ENCODE measurements at places on chromosomes 16 and 17.

DNA sequence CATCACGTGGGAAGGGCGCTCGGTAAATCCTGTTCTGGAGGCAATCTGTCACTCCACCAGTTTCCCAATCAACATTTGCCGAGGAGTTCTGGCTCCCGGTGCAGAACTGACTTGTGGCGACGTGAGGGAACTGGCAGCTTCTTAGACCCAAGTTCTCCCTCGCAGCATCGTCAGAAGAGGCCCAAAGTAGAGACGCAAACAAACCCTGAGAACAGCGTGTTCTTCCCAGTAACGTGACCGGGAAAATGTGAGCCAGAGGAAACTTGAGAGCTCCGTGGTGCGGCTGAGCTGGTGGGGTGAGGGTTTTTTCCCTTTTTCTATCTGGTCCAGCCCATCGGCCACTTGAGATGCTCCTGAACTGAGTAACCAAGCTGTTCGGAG is 158.9 kb upstream of the CACNG5 start:
- DNase-seq = no peak

GRCh38 chr16:48608871-48609651 is 919 bp downstream of the N4BP1 start:
- no peak for DNase-seq

GRCh38 chr16:48613061-48613957 is 3.3 kb upstream of the N4BP1 start:
- DNase-seq = no peak

DNA sequence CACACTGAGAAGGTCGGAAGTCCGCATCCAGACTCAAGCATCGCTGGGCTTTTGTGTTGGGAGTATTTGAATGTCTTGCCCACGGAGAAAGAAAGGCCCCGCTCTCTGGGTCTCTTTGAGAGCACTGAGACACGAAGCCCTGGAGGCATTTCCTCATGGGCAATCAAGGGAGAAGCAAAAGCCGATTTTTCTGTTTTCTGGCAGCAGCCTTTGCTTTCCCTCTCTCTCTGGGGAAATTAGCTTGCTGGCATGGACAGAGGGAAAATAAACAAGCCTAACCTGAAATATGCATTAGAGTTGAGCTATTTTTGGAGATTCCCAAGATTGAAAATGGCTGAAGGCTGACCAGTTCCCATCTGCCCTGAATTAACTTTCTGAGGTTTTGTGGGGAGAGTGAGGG is 238.7 kb downstream of the HAPSTR1 start:
- DNase-seq = no peak

DNA sequence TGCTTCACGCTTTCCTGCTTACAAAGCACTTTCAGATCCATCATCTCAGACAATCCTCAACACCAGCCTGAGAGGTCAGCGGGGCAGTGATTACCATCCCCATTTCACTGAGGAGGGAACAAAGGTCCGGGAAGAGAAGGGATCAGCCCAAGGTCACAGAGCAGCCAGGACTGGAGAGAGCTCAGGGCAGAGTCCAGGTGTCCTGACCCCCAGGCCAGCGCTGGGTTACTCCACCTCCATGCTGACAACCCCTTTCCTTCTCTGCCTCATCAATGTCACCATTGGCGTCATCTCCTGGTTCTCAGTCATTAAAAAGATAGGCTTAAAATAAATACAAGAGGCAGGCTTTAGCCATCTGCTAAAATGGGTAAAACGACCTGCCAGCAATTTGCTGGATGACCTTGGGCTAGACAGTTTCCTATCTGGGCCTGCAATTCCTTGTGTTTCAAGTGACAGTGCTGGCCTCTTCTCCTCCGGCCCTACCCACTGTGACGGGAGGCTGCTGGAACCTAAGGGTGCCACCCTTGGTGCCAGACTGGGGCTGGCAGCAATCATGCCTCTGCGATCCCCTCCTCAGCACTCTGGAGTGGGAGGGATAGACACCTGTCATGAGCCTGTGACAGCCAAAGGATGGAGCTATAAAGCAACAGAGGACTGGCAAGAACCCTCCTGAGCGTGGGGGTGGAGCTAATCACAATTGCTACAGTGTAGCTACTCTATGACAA is 79.5 kb upstream of the CCL1 start:
- no peak for DNase-seq

- DNase-seq = no peak
Measured at GRCh38 chr17:57898487-57899311, 48.9 kb upstream of the MRPS23 start.

- DNase-seq = no peak
Measured at GRCh38 chr16:56617212-56618085, 8.1 kb upstream of the MT1E start.

DNA sequence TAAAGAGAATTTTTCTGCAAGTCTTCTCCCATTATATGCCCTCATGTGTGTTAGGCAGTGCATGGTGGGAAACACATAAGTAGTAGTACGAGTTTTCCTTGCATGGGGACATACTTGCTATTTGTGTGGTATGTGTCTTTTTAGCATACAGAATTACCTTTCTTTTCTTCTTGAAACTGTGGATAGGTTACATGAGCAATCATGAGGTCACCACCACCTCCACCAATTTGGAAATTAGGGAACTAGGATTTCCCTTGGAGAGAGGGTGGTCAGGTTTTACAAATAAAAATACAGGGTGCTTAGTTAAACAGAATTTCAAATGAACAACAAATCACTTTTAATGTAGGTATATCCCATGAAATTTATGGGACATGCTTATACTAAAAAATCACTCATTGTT is 16.3 kb upstream of the AMZ2 start:
- no peak for DNase-seq

DNA sequence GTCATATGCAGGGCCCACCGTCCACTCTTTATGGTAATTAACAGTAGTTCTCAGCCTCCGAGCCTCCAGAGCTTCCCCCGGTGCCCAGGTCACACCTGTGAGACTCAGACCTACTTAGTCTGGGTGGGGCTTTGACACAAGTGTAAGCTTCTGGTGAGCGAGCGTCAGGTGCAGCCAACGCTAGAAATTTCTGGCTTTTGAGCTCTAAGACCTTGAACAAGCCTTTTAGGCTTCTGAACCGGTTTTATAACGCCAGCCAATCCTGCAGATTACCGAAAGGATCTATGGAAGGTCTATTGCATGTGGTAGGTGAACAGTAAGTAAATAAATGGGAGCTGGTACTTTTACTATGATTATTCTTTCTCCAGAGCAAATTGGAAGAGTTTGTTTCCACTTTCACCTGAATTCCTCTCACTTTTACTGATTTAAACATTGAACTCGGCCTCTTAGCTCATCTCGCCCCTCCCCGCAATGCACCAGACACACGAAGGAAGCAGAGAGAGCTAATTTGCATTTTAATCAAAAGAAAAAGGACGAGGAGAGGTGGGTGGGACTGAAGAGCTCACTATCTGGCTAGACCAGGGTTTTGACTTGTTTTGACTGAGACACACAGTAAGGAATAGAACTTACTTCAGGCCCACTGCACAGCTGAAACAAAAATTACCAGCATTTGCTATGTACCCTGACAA is 47.1 kb downstream of the ABAT start:
- no peak for DNase-seq

DNA sequence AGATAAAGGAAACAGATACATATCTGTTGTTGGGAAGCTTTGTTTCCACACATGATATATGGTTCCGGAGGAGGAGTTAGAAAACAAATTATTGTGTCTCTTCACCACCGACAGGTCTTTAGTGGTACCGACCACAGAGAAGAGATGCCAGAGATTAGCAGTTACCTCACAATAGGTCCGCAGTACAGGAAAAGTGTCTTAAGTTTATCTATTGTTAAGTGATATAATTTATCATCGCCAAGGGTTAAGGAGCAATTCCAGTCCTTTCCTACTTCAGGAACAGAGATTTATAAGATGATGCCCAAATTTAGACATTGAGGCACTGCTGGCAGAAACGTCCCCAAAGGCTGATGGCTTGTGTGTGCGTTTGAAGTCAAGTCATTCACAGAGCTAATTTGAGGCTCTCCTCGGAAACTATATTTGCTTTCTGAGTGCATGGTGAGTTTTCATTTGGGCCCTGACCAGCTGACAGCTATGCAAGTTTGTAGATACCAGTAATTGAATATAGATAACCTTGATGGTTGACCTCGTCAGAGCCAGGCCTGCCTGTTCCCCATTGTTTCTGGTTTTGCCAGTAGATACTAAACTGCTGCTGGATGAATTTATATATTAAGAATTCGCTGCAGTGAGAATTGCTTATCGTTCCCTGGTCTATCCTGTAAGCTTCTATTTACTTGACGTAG is 196.4 kb upstream of the IRX3 start:
- DNase-seq = no peak

DNA sequence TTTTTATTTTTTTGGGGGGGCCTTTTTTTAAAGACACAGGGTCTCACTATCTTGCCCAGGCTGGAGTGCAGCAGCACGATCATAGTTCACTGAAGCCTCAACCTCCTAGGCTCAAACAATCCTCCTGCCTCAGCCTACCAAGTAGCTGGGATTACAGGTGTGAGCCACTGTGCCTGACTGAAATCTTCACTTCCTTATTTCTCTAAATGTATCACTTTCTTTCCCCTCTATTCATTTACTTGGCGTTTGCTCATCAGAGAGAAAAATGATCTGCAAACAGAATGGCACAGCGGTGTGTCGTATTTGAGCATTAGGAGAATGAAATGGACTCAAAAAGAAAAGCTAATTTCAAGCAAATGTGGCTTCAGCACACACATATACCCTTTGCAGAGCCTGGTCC is 44.3 kb upstream of the CDH5 start:
- DNase-seq = no peak

DNA sequence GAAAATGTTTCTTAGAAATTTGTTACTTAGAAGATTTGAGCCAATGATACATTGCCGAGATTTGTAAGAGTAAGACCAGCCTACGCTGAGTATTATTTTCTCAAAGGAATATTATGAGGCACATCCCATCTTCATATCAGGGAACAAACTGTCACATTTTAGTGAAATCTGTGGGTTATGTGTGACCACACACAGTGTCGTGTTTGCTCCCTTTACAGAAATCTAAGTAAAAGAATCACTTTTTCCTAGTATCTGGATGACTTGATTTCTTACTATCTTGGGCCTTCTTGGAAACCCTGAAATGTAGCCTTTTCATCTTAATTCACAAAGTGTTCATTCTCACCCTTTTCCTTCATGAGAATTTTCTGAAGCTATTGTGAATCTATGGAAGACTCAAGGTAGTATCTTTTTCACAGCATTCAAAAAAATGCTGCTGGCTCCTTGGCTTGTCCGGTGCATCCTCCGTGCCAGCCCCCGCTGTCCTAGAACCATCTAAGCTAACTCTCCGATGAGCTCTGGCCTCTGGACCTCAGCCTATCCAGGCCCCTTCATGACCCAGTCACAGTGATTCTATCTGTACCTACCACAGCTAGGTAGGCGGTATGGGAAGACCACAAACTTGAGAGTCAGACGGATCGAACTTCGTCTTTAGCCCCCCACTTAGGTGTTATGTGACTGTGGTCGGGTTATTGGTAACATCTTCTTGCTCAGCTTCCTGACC is 524.3 kb downstream of the MAF start:
- DNase-seq = no peak

GRCh38 chr17:74608511-74608910 is 15.0 kb downstream of the CD300E start:
- DNase-seq = no peak

- DNase-seq = no peak
Measured at GRCh38 chr17:20920095-20920814, 122.6 kb downstream of the USP22 start.

DNA sequence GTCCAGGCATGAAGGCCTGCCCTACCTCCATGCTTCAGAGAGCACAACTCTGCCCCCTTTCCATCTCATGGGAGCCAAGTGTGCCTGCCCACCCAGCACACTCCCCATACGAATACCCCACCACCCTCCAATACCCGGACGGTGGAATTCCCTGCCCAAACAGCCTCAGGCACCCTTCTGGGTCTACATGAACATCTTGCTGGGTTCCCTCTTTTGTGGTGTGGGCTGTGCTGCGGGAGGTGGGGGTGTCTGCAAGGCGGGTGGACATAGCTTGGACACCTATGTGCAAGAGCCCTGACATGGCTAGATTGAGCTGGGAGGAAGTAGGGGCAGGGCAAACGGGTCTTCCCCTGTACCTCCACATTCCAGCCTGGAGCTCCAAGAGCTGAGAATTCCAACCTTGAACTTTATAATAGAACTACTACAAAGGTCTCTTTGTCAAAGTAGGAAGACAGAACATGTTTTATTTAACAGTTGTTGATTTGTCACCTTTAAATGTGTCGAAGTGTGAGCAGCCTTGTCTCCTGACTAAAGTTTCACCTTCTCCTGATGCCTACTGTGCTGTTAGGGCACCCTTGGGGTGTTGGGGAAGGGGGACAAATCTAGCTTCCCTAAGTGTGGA is 9.1 kb downstream of the SLC6A2 start:
- no peak for DNase-seq

DNA sequence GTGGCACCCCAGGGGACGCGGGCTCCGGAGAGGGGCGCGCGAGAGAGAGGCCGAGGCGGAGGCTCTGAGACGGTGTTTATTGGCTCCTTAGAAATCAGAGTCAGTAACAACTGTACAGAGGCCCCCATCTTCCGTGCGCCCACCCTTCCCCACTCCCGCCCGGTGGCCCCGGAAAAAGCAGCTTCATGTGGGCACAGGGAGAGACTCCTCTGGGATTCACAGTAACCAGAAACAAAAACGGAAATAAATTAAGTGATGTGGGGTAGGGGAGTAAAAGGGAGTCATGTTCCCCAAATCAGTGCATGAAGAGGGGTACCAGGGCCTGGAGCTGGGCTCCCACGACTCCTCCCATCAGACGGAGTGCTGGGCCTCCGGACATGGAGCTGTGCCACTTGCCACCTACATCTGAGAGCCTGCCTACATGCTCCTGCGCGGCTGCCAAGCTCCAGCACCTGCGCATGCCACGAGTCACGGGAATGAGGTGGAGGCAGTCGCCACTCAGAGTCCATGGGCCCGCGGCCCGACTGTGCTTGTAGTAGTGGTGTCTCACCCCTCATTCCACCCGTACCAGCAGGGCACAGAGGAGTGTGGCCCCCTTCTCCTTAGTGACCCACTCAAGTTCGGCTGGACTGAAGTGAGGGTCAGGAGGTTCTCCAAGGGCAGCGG is 543 bp upstream of the GPS2 start:
- DNase-seq = no peak

- DNase-seq = no peak
Measured at GRCh38 chr16:29915590-29916247, 10.3 kb downstream of the KCTD13 start.

DNA sequence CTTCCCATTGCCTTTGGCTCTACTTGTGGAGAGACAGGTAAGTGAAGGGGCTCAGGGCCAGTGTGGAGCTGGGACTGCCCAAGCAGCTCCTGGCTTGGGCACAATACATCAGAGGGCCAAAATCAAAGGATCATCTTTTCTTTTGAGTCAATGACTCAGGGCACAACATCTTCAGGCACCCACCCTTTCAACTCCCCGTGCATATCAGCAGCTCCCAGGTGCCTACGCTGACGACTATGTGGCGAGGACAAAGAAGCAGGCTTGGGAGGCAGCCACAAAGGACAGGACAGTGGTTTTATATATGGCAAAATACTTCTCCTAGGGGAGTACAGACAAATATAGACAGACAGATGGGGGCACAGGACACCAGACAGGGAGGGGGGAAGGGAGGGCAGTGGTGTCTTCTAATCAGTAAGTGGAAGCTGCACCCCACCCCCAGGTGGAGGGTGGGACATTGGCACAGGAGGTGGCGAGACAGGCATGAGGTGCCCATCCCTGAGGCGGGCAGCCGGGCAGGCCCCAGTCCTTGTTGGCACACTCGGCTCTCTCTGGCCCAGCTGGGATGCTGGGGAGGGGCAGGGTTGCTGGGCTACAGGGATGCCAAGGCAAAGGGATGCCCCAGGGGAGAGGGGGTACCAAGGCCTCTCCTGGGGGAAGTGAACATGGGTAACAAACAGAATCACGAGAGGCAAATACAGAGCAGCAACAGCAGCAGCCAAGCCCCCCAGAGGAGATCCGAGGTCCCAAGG is 7.7 kb upstream of the ARL5C start:
- no peak for DNase-seq

GRCh38 chr17:75344666-75345065 is 55.4 kb upstream of the SLC25A19 start:
- DNase-seq = no peak
